Thyroid gland (tissue), 4 donors: ENCODE measurements at places on chromosomes 7 and 10. TPM values are rescaled to one million over a fixed set of nuclear protein-coding genes. Genes with fewer than 3 reads are reported as not detected.

Gene LDB3
- 2.2 TPM for total RNA-seq

GRCh38 chr7:67753891-67754290 lies 757.3 kb downstream of the TYW1 start:
- no peak overlapping the region for H3K4me3 ChIP-seq
- H3K36me3 ChIP-seq: no peaks in the 10 kb centered on the region
- no peak overlapping the region for H3K27ac ChIP-seq
- no peaks in the 10 kb centered on the region for H3K27me3 ChIP-seq
- H3K4me1 ChIP-seq: no peaks in the 10 kb centered on the region

DNA sequence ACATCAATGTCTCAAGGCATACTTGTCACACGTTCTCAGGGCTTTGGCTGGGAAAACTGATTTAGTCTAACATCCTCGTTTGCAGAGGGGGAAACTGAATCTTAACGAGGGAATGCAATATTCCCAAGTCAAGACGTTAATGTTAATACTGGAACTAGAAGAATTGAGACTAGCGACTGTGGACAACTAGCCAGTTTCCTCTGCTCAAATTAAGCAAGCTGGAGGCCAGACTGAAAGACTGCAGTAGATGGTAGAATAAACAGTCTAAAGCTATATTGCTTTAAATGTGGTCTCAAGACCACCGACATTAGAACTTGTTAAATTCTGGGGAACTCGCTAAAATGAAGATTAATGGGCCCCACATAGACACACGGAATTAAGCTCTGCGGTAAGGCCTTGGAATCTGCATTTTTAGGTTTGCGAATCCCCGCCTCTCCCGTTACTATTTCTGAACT lies 639 bp upstream of the TFAM start:
- H3K4me3 ChIP-seq: peak overlapping the region; percentile 78
- peaks cover 6% of the 10 kb centered on the region for H3K36me3 ChIP-seq
- H3K27me3 ChIP-seq: no peaks in the 10 kb centered on the region
- DNase-seq: no peak
- peak overlapping the region; percentile 82 for H3K27ac ChIP-seq
- H3K4me1 ChIP-seq: peaks cover 10% of the 10 kb centered on the region

GRCh38 chr10:70461397-70462348 lies 16.9 kb upstream of the PALD1 start:
- H3K36me3 ChIP-seq: no peaks in the 10 kb centered on the region
- H3K4me1 ChIP-seq: peaks cover 11% of the 10 kb centered on the region
- H3K4me3 ChIP-seq: no peak overlapping the region
- H3K27ac ChIP-seq: no peak overlapping the region

DNA sequence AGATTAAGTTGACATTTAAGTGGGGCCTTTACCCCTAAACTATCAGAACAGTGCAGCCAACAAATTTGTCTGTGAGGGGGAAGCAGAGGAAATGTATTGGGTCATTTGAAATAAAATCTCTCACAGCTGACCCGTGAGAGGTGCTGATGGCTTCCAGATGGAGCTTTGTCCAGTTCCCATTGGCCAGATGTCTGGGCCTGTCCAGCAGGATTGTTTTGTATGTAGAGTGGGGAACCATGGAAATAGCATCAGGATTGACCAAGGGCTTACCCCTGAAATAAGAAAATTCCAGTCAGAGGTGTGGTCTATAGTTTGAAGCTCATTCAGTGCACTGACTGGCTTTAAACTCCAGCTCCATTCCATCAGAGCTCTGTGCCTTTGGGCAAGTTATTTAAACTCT lies 50.6 kb downstream of the INHBA start:
- H3K27me3 ChIP-seq: no peaks in the 10 kb centered on the region
- no peaks in the 10 kb centered on the region for H3K4me1 ChIP-seq
- H3K4me3 ChIP-seq: no peak overlapping the region
- DNase-seq: no peak
- H3K27ac ChIP-seq: no peak overlapping the region

GRCh38 chr10:31101123-31101522 lies 69.5 kb upstream of the ZNF438 start:
- H3K27ac ChIP-seq: no peak overlapping the region
- no peak overlapping the region for H3K4me3 ChIP-seq
- H3K36me3 ChIP-seq: no peaks in the 10 kb centered on the region
- H3K4me1 ChIP-seq: no peaks in the 10 kb centered on the region

DNA sequence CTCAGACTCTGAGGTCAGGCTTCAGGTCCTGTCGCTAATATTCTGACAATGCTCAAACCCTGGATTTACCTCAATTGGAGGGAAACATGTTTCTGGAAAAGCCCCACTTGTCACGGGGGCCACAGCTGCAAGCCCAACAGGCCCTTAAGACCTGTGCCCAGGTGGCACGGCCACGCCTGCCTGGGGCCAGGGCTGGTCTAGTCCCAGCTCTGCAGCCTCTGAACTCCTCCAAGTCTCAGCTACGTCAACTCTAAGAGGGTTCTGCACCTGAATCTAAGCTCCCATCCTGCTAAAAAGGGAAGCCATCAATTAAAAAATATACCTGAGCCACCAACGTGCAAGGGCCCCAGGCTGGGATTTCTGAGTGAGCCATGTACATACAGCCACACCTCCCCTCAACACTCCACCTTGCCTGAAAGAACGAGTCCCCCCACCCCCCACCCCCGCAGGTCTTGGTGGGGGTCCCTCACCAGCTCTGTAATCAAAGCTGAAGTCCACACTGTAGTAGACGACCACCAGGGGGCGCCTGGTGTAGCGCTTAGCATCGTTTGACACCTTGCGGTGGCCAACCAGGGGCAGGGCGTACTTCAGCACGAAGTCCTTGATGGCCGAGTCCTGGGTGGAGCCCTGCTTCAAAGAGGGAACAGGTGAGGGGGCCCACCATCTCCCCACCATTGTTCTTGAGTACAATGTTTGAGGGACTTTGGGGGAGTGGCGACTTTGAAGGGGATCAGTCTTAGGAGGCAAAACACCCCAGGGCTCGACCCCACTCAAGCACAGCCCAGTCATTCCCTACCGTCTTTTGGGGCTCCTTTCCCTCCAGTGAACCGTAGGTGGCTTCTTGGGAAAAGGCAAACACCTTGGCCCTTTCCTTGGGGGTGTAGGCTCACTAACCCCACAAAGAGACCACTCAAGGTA lies 22.6 kb downstream of the PDIA4 start:
- DNase-seq: peak; percentile 80
- H3K4me1 ChIP-seq: no peaks in the 10 kb centered on the region
- no peak overlapping the region for H3K27ac ChIP-seq
- peaks cover 90% of the 10 kb centered on the region for H3K36me3 ChIP-seq

- no peak for DNase-seq
- H3K27ac ChIP-seq: peak overlapping the region; percentile 79
- peaks cover 5% of the 10 kb centered on the region for H3K4me1 ChIP-seq
- no peaks in the 10 kb centered on the region for H3K27me3 ChIP-seq
- H3K36me3 ChIP-seq: no peaks in the 10 kb centered on the region
- peak overlapping the region; percentile 34 for H3K4me3 ChIP-seq
These were observed 586 bp upstream of the ANKRD26 start for GRCh38 chr10:27100813-27101347.

DNA sequence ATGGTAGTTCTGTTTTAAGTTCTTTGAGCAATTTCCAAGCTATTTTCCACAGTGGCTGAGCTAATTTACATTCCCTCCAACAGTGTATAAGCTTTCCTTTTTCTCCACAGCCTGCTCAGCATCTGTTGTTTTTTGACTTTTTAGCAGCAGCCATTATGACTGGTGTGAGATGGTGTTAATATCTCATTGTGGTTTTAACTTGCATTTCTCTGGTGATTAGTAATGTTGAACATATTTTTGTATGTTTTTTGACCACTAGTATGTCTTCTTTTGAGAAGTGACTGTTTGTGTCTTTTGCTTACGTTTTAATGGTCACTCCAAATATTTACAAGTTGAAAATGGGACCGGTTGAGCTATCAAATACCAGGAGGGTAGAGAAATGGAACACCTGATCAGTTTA lies 20.4 kb downstream of the GNG11 start:
- H3K36me3 ChIP-seq: no peaks in the 10 kb centered on the region
- H3K4me3 ChIP-seq: no peak overlapping the region
- H3K27ac ChIP-seq: no peak overlapping the region
- no peaks in the 10 kb centered on the region for H3K4me1 ChIP-seq
- DNase-seq: no peak

- no peaks in the 10 kb centered on the region for H3K27me3 ChIP-seq
- no peaks in the 10 kb centered on the region for H3K36me3 ChIP-seq
- H3K4me1 ChIP-seq: no peaks in the 10 kb centered on the region
These were observed 35.3 kb downstream of the STK32C start for GRCh38 chr10:132272231-132272971.

- H3K27me3 ChIP-seq: no peaks in the 10 kb centered on the region
- no peak for DNase-seq
- H3K4me3 ChIP-seq: no peak overlapping the region
- H3K27ac ChIP-seq: no peak overlapping the region
- no peaks in the 10 kb centered on the region for H3K36me3 ChIP-seq
These were observed 112.5 kb downstream of the WNT2 start for GRCh38 chr7:117210397-117210796.

- H3K36me3 ChIP-seq: no peaks in the 10 kb centered on the region
- no peak overlapping the region for H3K4me3 ChIP-seq
- H3K27ac ChIP-seq: no peak overlapping the region
- no peak for DNase-seq
- no peaks in the 10 kb centered on the region for H3K27me3 ChIP-seq
These were observed 16.0 kb upstream of the PNLIPRP1 start for GRCh38 chr10:116574797-116575196.

GRCh38 chr7:134120405-134120804 lies 6.7 kb upstream of the LRGUK start:
- H3K27me3 ChIP-seq: no peaks in the 10 kb centered on the region
- DNase-seq: no peak
- no peaks in the 10 kb centered on the region for H3K36me3 ChIP-seq
- no peak overlapping the region for H3K27ac ChIP-seq
- no peaks in the 10 kb centered on the region for H3K4me1 ChIP-seq

DNA sequence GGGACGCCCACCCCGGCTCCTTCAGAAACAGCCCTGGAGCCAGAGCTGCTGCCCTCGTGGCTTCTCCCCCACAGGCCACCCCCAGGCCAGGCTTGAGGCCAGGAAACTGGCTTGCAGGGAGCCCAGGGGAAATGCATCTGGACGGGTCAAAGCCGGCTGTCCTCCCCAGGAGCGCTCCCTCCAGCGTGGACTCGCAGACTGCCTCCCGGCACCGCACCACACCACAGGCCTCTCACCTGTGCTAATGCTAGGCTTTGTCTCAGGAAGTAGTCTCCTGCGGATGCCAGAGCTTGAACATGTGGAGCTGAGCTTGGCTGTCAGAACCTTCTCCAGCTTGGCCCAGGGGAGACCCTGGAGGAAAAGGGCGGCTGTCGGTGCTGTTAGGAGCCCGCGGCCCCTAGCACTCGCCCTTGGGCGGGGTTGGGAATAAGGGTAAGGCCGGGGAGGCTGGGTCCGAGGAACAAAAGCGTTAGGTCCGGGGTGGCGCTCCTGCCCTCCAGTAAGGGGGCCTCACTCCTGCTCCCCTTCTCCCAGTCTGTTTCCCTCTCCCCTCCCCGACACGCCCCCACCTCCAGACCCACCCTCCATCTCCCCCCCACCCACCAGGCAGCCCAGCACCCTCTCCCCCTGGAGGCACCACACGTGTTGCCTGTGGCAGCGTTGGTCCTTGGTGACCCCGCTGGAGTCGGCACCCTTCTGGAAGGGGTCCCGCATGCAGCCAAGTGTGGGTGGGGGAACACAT lies 21.6 kb upstream of the DRGX start:
- H3K4me1 ChIP-seq: no peaks in the 10 kb centered on the region
- H3K36me3 ChIP-seq: no peaks in the 10 kb centered on the region
